ENCODE measurements at places on chromosomes 11 and 22. TPM values are rescaled to one million over a fixed set of nuclear protein-coding genes. Genes with fewer than 3 reads are reported as not detected.
A peak's percentile ranks its signal among the peaks of the same experiment; 100 is the strongest.

- H3K27ac ChIP-seq, result no peak overlapping the region
- H3K36me3 ChIP-seq, result no peaks in the 10 kb centered on the region
- no peaks in the 10 kb centered on the region for H3K27me3 ChIP-seq
- no peak overlapping the region for H3K4me3 ChIP-seq
Measured at GRCh38 chr11:126630893-126631798, 275.7 kb downstream of the ST3GAL4 start.

DNA sequence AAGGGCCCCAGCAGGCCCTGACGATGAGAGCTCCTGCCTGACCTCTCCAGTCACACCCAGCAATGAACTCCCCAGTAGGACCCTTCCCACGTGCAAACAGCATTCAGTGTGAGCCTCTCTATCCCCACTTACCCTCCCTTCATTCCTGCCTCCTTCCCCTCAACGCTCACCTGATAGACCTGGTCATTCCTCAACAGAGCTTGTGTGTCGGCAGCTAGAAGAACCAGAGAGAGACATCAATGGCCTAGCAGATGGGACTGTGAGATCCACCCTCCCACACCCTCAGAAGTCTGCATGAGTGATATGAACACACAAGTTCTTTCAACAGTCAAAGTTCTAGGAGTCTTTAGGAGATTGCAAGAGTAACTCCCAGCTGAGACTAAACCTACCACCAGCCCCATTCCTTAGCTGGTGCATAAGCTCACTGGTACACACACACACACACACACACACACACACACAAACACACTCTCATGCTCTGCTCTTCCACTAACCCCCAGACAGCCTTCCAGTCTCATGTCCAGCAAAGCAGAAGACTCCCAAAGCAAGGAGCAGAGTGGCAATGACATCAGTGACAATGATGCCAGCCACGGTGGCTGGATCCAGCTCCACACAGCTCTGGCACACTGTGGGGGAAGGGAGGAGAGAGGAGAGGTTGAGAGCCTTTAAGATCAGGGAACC, 3.1 kb downstream of the CD3D start:
- DNase-seq, result no peak
- no peak overlapping the region for H3K27ac ChIP-seq

UBTFL1 gene
- not detected for total RNA-seq

HBE1 gene
- total RNA-seq, result not detected

DNA sequence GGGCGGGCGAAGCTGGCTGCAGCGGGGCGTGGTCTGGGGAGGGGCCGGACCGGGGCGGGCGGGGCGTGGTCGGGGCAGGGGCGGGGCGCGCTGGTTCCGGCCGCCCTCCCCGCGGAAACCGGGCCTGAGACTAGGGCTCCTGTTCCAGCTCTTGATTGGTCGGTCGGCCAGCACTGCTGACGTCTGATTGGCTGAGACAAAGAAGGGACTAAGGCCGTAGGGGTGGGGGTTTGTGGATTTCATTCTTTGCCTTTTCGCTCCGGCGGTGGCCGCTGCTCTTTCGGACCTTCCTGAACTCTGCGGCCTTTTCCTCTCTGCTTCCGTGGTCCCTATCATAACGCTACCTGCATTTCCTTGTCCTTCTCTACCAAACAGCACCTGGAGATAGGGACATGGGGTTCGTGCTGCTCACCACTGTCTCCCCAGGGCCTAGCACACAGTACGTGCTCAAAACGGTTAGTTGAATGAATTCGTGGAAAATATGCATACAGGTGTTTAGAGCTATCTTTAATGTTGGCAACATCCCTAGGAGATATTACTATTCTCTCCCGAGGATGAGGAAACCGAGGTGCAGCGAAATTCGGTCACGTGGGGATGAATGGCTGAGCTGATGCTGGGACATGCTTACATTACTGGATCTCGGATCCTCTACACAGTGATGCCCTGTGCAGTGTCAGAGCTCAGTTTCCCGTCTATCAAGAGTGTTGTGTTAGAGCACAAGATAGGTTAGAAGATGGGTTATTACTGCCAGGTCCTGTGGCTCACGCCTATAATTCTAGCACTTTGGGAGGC, 62.8 kb downstream of the NFAM1 start:
- H3K36me3 ChIP-seq, result no peaks in the 10 kb centered on the region
- H3K27me3 ChIP-seq, result no peaks in the 10 kb centered on the region
- DNase-seq, result no peak
- peaks cover 48% of the 10 kb centered on the region for H3K4me1 ChIP-seq

- no peaks in the 10 kb centered on the region for H3K36me3 ChIP-seq
- peaks cover 22% of the 10 kb centered on the region for H3K4me1 ChIP-seq
- H3K27me3 ChIP-seq, result no peaks in the 10 kb centered on the region
- peak overlapping the region; percentile 79 for H3K27ac ChIP-seq
- H3K4me3 ChIP-seq, result no peak overlapping the region
Measured at GRCh38 chr11:47415949-47416472, 7.6 kb downstream of the SLC39A13 start.

- H3K4me1 ChIP-seq, result peaks cover 26% of the 10 kb centered on the region
- H3K27me3 ChIP-seq, result no peaks in the 10 kb centered on the region
- H3K4me3 ChIP-seq, result no peak overlapping the region
- peaks cover 9% of the 10 kb centered on the region for H3K36me3 ChIP-seq
- no peak overlapping the region for H3K27ac ChIP-seq
- no peak for DNase-seq
Measured at GRCh38 chr11:66477263-66478201, 2.7 kb upstream of the DPP3 start.

DNA sequence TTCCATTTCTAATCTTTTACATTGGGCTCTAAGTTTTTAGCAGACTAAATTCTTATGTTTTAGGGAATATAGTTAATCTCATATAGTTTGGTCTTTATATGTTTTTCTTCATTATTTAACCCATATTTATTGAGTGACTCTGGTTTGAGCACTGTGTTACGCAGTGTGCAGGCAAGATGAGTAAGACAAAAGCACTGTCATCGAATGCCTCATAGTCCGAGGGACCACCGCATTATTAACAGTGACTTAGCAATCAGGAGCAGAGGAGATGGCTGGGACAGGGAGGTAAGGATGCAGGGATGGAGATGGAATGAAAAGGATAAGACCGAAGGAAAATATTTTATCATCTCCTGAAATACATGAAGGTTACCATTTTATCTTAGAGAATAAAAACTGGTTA, 65.2 kb upstream of the CTSC start:
- no peak overlapping the region for H3K4me3 ChIP-seq
- H3K27ac ChIP-seq, result no peak overlapping the region
- no peaks in the 10 kb centered on the region for H3K36me3 ChIP-seq
- H3K4me1 ChIP-seq, result peaks cover 27% of the 10 kb centered on the region

MYEOV gene
- 13.3 TPM for total RNA-seq

- no peak overlapping the region for H3K4me3 ChIP-seq
- no peak overlapping the region for H3K27ac ChIP-seq
- DNase-seq, result no peak
- peaks cover 7% of the 10 kb centered on the region for H3K4me1 ChIP-seq
- H3K27me3 ChIP-seq, result no peaks in the 10 kb centered on the region
- no peaks in the 10 kb centered on the region for H3K36me3 ChIP-seq
Measured at GRCh38 chr11:117835576-117835975, 11.0 kb upstream of the FXYD2 start.

GRCh38 chr11:97525273-97525672, 1135.5 kb downstream of the JRKL start:
- no peak for DNase-seq
- no peak overlapping the region for H3K4me3 ChIP-seq
- no peaks in the 10 kb centered on the region for H3K4me1 ChIP-seq
- no peaks in the 10 kb centered on the region for H3K27me3 ChIP-seq
- H3K27ac ChIP-seq, result no peak overlapping the region

OR4A47 gene
- total RNA-seq, result not detected

GRCh38 chr11:124754309-124754708, 2.3 kb upstream of the VSIG2 start:
- H3K36me3 ChIP-seq, result no peaks in the 10 kb centered on the region
- no peak overlapping the region for H3K27ac ChIP-seq
- DNase-seq, result no peak
- peaks cover 3% of the 10 kb centered on the region for H3K27me3 ChIP-seq
- H3K4me3 ChIP-seq, result no peak overlapping the region
- peaks cover 23% of the 10 kb centered on the region for H3K4me1 ChIP-seq

DNA sequence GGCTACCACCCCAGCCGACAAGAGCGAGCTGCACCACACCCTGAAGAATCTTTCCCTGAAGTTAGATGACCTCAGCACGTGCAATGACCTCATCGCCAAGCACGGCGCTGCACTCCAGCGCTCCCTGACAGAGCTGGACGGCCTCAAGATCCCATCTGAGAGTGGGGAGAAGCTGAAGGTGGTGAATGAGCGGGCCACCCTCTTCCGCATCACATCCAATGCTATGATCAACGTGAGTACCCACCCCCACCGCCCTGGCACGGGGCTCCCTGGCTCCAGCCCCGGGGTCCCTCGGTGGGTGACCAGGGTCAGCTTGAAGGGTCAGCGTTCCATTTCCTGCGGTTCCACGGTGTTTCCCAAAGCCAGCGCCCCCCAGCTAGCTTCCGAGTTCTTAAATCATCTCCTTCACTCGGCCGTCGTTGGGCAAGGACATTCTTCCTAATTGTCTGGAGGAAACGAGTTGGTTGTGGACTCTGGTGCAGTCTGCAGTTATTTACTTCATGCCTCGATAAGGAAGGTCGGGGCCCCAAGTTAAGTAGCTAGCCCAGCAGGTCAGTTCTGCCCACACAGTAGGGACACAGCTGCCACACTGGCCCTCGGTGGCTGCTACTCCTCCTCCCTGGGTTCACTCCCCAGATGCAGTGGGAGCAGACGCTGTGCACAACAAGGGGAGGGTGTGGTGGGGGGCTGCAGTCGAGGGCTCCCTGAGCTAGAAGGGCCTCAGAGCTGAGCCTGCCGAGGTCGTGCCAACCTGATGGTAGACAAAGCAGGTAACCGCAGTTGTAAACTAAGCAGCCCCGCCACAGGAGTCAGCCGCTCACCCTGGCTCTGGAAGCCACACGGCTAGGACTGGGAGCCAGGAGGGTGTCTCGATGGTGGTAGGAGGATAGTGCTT, 97.9 kb downstream of the MORC2 start:
- no peak for DNase-seq
- no peak overlapping the region for H3K27ac ChIP-seq
- no peaks in the 10 kb centered on the region for H3K4me1 ChIP-seq
- no peak overlapping the region for H3K4me3 ChIP-seq

DNA sequence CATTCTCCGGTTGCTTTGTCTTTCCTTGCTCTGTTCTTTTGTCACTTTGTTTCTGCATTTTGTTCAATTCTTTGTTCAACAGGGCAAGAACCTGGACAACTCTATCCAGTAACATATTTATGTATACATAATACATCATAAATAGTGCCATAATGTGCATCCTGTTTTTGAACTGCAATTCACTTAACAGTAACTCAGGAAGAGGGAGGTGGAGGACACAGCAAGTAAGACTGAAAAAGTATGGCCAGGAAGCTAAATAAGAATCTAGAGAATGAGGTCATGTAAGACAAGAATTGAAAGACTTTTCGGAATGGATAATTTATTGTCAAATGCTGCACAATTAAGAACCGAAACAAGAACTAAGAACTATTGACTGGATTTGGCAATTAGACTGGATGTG, 29.2 kb upstream of the CHORDC1 start:
- H3K27ac ChIP-seq, result no peak overlapping the region
- no peak for DNase-seq
- no peaks in the 10 kb centered on the region for H3K4me1 ChIP-seq
- no peaks in the 10 kb centered on the region for H3K27me3 ChIP-seq

DNA sequence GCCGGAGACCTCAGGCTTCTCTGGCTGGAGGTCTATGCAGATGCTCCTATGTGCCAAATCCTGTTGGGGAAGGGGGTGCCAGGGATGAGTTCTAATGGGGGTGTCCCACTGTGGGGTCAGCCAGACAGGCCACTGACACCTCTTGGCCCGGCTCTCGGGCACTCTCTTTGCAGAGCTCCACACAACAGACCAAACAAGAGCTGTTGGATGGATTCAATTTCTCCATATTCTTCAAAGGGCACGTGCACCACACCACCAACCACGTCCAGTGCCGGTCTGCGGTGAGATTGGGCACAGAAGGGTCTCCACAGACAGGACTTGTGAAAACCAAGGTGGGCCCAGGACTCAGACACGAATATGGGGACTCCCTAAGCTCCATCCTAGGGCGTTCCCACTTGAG, 2.2 kb upstream of the RGL4 start:
- H3K36me3 ChIP-seq, result peaks cover 3% of the 10 kb centered on the region
- H3K27ac ChIP-seq, result no peak overlapping the region
- H3K27me3 ChIP-seq, result no peaks in the 10 kb centered on the region

DNA sequence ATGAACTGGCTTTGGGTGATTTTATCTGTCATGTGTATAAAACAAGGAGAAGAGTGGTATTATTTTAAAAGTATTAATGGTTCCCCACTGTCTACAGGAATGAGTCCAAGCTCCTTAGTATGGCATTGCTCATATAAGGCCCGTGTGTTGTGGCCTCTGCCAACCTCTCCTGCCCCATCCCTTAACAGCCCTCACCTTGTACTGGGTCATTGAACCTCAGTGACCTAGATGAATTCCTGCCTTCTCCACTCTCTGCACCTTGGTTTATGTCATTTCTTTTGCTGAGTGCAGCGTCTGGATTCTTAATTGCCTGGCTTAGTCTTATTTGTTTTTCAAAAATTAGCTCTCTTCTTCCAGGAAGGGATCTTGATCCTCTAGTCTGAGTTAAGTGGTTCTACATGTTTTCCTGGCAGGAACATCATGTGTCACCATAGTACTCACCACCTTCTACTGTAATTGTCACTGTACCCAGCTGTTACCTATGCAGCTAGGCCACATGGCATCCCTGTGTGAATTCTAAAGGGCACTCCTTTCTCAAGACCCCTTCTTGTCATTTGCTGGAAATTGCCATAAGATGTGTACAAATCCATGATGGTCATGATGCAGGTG, 36.2 kb upstream of the POGLUT3 start:
- no peak overlapping the region for H3K27ac ChIP-seq
- no peaks in the 10 kb centered on the region for H3K27me3 ChIP-seq
- no peaks in the 10 kb centered on the region for H3K36me3 ChIP-seq
- no peak overlapping the region for H3K4me3 ChIP-seq
- no peaks in the 10 kb centered on the region for H3K4me1 ChIP-seq
- DNase-seq, result no peak

TRIM68 gene
- total RNA-seq, result 9.6 TPM

DNA sequence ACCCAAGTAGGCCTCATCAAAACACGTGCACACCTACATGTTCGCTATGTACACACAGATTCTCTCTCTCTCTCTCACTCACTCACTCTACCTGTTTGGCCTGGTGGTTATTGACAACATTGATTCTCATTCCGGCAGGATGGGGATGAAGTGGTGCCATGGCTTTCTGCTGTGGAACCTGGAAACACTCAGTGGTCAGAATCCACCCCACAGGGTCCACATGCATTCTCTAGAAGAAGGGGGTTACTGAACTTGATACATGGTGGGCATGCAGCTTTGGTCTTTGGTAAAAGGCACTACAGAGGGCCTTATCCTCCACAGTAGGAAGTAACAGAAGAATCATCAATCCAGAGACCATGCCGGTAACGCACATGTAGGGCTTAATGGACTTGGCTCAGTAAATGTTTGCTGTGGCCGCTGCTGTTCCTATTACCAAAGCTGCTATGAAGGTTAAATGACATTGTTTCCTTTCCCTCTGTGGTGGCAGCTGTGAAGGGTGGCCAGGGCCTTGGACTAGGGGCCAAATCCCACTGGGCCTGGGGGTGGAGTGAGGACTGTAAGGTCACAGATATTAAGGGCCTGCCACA, 12.7 kb downstream of the POLDIP3 start:
- H3K4me1 ChIP-seq, result peaks cover 25% of the 10 kb centered on the region
- no peak overlapping the region for H3K27ac ChIP-seq
- no peak overlapping the region for H3K4me3 ChIP-seq

GRCh38 chr11:125903711-125904659, at the start of gene DDX25:
Gene DDX25, plus strand, starts transcription at chr11:125904508. Its CDS starts 10 bp downstream, at chr11:125904518.
- peaks cover 7% of the 10 kb centered on the region for H3K27me3 ChIP-seq
- no peak within 1 kb of the TSS for H3K27ac ChIP-seq
- peak within 1 kb of the TSS; percentile 53 for H3K4me3 ChIP-seq
- peaks cover 25% of the 10 kb centered on the region for H3K4me1 ChIP-seq
- H3K36me3 ChIP-seq, result peaks cover 14% of the 10 kb centered on the region

MRGPRE gene
- total RNA-seq, result not detected
